ENCODE measurements at places on chromosomes 1 and 21. TPM values are rescaled to one million over a fixed set of nuclear protein-coding genes. Genes with fewer than 3 reads are reported as not detected.

Gene FCRL5
- 0.14 TPM for polyA plus RNA-seq

Gene FAM72D
- 2.9 TPM for polyA plus RNA-seq

Gene EFNA1
- polyA plus RNA-seq, result 70.3 TPM

Gene LRRC71
- polyA plus RNA-seq, result 0.33 TPM

Gene ZNF695
- polyA plus RNA-seq, result 3.3 TPM

Gene UMODL1
- polyA plus RNA-seq, result 0.05 TPM

- no peak for DNase-seq
These were observed 14.4 kb upstream of the TP53BP2 start for GRCh38 chr1:223860051-223860622.

DNA sequence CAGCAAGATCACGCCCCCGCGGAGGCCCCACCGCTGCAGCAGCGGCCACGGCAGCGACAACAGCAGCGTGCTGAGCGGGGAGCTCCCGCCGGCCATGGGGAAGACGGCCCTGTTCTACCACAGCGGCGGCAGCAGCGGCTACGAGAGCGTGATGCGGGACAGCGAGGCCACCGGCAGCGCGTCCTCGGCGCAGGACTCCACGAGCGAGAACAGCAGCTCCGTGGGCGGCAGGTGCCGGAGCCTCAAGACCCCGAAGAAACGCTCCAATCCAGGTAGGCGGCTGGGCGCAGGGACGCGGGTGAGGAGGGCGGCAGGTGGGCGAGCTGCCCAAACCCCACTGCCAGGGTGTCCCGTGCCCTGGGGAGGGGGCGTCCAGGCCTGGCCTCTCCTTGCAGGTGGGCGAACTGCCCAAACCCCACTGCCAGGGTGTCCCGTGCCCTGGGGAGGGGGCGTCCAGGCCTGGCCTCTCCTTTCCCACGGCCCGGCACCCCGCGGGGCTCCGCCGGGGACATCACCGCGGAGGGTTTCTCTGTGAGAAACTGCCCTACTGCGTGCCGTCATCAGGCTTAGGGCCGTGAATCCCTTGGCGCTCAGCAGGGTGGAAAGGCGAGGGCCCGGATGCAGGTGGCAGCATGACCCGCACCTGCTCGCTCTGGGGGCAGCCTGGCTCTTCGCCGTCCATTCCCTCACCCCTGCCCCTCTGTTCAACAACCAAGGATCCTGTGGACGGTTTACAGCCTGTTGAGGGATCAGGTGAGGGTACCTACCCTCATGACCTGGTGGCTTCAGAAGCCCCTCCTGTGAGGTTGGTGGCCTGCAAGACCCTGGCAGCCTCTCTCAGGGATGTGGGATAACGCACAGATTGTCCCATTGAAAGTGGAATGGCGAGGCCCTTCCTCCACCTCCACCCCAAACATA, 534.0 kb downstream of the KIF26B start:
- DNase-seq, result no peak

DNA sequence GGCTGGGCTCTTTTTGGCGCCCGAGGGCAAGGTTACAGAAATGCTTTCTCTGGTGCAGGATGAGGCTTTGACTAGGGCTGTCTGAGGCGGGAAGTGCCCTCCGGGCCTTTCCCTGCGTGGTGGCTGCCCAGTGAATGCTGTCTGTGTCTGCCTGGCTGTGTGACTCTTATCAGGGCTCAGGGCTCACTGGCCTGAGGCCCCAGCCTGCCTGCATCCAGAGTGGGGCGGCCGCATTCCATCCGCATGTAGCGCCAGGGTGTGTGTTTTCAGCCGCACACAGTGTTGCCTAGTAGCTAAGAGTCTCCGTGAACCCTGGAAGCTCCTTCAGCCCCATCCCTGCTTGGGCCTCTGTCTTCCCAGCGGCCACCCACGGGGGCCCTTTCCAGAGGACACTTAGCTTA, 59.1 kb downstream of the FAAP20 start:
- DNase-seq, result peak; percentile 74

DNA sequence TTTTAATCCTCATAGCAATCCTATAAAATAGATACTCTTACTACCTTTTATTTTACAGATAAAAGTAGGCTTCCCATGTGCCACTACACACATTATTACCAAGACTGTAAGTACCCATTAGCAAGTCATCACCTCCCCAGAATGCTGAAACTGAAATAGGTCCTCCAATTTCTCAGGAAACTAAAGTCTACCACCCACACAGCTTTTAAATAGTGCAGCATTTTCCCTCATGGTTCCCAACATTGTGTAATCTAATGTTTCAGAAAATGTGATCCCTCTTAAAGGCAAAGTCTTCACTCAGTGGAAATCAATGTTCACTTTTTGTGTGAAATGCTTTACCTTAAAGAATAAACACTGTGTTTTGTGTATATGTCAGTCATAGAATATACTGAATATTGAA, 356.5 kb downstream of the GPATCH2 start:
- DNase-seq, result no peak

GRCh38 chr1:23627069-23627735, 64.4 kb upstream of the RPL11 start:
- DNase-seq, result no peak

DNA sequence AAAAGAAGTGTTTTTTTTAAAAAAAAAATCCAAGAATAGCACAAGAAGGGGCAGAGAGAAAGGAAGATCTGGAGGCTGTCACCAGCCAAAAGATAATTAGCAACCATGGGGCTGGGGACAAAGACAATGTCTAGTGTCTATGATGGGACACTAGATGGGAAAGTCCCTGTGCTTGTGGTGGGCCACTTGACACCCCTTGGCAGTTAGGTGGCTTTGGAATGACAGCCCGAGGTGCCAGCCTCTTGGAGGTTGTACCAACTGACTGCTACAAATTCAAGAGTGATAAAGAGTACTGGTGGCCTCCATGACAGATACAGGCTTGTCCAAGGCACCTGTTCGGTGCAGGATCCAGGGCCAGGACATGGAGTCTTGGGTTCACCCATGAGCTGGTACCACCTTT, 21.6 kb downstream of the ATP2B4 start:
- no peak for DNase-seq

- DNase-seq, result no peak
These were observed 6.3 kb downstream of the PATJ start for GRCh38 chr1:61748566-61748965.

DNA sequence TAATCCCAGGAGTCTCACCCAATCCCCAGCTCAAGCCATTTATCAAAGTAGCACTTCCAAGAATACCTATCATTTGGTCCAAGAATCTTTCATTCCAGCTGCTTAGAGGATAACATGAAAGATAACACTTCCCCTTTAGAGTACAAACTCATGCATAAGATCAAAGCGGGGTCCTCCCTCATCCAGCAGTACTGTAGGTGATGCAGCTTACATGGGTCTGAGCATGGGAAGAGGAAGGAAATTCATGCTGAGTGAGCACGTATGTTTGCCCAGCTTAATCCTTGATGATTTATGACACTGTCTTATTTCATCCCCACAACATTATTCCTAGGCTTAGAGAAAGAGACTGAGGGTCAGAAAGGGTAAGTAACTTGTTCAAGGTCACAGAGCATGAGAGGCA, 167.1 kb upstream of the GJB5 start:
- no peak for DNase-seq

- no peak for DNase-seq
These were observed 510.3 kb downstream of the NPHP4 start for GRCh38 chr1:5481889-5482288.

DNA sequence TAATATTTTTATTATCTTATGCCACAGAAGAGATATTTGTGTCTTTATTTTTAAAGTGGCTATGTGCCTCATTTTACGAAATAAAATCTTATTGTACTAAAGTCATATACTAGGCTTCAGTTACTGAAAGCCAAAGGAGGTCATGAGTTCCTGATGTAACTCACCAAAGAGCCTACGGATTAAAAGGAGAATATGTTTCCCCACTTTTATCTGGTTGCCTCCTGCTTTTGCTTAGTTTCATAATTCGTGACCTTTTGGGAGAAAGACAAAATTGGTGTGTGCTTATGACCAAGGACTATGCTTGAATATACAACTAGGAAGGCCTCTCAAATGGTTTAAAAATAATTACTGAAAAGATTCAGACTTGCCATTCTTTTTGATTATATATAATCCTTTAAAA, 18.2 kb upstream of the AHCTF1 start:
- no peak for DNase-seq

DNA sequence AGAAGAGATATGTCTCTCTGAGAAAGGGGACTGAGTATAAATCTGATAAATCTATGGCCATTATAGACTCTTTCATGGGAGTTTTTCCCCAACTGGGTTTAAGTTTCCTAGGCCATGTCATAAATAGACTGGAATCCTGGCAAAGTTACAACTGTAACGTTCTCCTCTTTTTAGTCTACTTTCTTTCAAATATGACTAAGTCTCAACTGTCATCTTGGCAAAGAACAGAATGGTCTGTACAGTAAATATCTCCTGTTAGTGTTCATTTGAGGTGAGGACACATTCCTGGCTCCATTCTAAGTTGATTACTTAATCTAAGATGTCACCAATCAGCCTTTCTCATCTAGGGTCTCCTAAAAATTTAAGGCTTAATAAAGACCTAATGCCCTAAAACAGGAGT, 300.5 kb downstream of the BRINP2 start:
- DNase-seq, result no peak

- no peak for DNase-seq
These were observed 25.4 kb downstream of the HMGCS2 start for GRCh38 chr1:119743308-119743707.

GRCh38 chr1:65082346-65083040, 65.5 kb upstream of the AK4 start:
- no peak for DNase-seq

DNA sequence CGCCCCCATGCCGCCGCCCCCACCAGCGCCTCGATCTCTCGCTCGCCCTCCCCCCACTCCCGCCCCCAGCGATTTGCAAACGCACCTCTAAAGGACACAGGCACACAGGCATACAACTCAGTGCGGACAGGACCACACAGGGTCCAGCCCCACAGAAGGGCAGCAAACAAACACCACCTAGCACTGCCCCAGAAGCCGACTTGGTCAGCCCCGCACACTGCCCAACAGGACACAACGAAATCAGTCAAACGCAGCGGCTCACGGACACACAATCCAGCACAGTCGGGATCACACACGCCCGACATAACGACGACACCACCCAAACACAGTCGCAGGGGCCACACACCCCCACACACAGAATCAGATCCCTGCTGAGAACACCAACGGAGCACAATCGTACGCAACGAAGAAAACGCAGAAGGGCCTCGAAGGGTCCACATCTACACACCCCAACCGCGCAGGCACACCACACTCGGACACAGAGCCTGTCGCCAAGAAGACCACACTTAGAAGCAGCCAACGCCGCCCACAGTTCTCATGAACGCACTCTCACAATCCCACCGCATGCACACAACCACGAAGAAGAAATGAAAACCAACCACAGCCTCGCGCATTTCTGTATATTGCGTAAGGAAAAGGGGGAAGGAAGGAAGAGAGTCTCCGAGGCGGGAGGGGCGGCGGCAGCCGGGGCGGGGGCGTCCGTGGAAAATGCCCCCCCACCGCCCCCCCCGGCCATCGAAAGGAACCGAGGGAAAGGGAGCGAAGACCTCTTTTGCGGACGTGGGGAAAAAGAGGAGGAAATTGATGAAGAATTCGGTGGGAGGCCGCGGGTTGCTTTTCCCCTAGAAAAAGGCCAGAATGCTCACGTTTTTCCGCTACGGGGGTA, 481 bp downstream of the TAL1 start:
- DNase-seq, result peak; percentile 66

DNA sequence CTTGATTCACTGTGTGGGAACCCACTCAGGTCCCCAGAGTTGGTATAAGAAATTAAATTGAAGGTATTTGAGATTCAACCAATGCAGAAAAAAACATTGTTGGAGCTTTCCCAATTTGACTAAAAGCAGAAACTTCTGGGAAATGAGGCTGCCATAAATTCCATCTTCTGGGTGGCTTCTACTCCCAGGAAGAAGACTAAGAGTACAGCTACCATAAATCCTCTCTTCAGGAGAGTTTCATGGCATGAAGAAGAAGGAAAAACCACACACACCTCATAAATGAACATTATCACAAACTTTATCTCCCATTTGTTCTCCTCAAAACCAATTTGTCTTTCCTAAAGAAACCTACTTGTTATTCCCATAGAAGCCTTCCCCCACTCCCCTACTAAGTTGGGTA, 283.9 kb downstream of the DPYD start:
- no peak for DNase-seq

DNA sequence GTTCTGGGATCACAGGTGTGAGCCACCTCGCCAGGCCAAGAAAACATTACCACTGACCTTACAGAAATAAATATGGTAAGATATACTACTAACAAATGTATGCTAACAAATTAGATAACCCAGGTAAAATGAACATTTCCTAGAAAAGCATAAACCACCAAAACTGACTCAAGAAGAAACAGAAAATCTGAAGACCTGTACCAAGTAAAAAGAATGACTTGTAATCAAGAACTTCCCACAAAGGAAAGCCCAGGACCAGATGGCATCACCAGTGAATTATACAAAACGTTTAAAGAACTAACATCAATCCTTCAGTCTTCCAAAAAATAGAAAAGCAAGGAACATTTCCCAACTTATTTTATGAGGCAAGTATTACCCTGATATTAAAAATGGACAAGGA, 29.3 kb downstream of the USP24 start:
- no peak for DNase-seq

DNA sequence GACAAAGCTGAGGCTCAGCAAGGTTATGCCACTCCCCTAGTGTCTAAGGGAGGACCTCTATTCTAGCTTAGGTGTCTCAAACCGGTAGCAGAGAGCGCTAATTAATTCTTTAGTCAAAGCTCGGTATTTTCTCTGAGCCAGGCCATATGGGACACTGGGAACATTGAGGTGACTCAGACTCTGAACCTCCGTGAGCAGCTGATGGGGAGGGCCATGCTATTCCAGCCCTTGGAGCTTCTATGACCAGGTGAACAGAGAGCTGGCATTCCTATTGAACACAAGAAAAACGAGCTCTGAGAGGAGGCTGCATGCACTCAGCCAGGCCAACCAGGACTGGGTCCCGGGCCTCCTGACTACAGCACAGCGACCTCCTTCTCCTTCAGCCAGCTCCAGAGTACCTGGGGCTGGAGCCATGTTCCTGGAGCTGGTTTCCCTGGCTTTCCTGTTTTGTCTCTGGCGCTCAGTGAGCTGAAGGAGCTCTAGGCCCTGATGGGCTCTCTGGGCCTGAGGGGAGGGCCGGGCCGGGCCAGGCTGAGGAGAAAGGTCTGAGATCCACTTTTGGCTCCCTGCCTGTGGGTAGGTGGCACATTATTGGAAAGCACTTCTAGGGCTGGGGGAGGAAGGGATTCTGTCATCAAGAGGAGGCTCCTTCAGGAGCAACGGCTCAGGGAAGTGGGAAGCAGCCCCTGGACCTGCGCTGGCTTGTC, 37.0 kb downstream of the SLC9A1 start:
- DNase-seq, result no peak

GRCh38 chr1:27145934-27146354, 9.0 kb downstream of the SLC9A1 start:
- no peak for DNase-seq

- no peak for DNase-seq
These were observed 9.2 kb upstream of the ZSWIM5 start for GRCh38 chr1:45215485-45216199.

GRCh38 chr1:31429583-31429982, 16.6 kb downstream of the SERINC2 start:
- no peak for DNase-seq

GRCh38 chr1:86955678-86956077, 41.2 kb downstream of the HS2ST1 start:
- DNase-seq, result no peak

GRCh38 chr1:154335025-154335714, 9.8 kb downstream of the ATP8B2 start:
- no peak for DNase-seq

GRCh38 chr21:45930231-45930760, 51.3 kb upstream of the COL6A1 start:
- no peak for DNase-seq

GRCh38 chr1:101971304-101971703, 25.4 kb downstream of the OLFM3 start:
- no peak for DNase-seq
